ENCODE measurements at places on chromosomes 1 and 21.

GRCh38 chr1:19910650-19911049 lies 12.8 kb downstream of the PLA2G2E start:
- no peak for DNase-seq

DNA sequence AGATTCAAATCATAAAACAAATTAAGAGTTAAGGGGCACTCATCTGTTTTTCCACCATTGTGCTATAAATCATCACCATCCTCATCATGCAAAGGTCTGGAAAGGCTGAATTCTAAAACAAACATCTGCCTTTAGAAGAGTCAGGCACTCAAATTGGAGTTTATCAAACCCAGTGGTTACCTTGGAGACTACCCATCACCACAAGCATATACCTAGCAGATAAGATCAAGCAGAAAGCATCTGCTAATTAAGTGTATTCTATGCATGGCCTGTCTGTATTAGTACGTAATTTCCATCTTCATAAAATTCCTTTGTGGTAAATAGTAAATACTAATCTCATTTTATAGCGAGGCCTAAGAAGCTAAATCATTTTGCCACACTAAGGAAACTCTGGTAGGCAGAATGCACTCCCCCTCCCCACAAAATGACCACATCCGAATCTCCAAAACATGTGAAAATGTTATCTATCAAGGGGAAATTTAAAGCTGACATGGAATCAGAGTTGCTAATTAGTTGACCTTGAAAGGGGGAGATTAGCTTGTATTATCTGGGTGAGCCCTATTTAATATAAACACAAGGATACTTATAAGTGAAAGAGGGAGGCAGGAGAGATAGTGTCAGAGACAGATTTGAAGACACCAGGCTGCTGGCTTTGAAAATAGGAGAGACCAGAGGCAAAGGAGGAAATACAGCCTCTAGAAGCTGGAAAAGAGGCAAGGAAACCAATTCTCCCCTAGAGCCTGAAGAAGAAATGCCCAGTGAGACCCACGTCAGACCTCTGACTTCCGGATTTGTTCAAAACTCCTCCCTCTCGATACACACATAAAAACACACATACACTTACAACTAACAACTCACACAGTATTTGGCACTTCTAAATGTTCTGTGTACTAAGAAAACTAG lies 23.2 kb downstream of the ARID4B start:
- DNase-seq, result no peak

DNA sequence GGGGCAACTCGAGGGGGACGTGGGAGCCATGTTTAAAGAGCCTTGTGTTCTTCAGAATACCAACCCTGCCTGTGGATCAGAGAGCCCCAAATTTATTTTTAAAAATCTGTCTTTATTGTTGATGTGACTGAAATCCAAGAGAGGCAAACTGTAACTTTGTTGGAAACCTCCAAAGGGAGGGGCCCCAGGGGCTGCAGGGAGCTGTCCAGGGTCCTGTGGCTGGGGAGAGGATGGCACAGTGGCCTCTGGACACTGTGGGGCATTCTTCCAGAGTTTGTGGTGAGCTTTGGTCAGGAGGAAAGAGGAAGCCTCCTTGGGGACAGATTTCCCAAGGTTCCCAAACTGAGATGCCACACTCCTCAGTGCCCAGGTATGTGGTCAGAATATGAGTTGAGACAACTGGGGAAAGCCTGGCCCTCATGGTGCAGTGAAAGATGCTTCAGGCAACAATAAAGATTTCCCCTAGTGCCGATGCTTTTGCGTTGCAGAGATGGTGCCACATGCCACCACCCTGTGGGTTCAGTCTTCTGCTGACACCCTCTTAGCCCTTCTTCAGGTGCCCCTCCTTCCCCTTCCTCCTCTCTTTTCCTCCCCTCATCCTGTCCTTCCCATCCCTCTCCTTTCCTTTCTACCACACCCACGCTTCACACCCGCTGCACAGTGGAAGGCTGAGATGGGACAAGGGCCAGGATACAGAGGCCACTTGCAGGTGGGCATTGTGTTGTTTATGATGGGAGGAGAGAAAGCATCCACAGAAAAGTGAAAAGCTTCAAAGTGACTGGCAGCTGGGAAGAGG lies 122.1 kb downstream of the UCK2 start:
- peak; percentile 75 for DNase-seq

- DNase-seq, result no peak
Measured at GRCh38 chr21:33380483-33380998, 22.7 kb upstream of the IFNGR2 start.

DNA sequence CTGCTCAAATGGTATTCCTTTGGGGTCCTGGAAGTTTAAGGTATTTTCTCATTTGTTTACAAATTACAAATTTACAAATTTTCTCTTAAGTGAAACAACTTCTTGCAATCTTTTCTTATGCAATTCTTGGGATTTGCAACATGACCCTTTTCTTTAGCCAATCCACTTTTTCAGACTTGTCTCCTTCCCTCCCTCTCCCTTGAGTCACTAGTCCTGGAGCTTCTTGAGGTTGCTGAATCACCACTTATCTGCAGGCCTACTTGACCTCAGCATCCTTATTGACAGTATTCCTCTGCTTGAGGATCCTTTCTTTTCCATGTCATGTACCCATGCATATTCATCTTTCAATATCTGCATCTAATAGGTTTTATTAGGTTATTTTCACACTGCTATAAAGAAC lies 302.8 kb upstream of the ADAMTS5 start:
- no peak for DNase-seq

DNA sequence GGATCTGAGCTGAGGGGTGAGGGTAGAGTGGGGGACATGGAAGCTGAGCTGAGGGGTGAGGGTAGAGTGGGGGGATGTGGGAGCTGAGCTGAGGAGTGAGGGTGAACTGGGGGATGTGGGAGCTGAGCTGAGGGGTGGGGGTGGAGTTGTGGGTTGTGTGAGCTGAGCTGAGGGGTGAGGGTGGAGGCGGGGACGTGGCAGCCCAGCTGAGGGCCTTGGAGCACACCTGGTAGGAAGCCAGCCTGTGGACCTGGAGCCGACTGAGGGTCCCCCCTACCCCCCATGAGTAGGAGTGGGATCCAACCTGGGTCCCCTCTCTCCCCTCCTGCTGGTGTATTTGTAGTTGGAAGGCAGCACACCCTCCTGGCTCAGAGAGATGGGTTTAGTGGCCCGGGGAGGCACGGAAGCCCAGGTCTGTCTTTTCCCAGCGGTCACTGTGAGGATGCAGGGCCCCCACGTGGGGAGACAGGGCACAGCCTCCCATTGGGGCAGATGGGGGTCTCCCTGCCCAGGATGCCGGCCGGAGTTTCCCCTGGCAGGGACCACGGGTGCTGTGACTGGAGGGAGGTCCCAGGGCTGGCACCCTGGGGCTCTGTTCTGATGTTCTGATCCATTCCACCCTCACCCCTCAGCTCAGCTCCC lies 13.2 kb upstream of the NPHP4 start:
- no peak for DNase-seq

DNA sequence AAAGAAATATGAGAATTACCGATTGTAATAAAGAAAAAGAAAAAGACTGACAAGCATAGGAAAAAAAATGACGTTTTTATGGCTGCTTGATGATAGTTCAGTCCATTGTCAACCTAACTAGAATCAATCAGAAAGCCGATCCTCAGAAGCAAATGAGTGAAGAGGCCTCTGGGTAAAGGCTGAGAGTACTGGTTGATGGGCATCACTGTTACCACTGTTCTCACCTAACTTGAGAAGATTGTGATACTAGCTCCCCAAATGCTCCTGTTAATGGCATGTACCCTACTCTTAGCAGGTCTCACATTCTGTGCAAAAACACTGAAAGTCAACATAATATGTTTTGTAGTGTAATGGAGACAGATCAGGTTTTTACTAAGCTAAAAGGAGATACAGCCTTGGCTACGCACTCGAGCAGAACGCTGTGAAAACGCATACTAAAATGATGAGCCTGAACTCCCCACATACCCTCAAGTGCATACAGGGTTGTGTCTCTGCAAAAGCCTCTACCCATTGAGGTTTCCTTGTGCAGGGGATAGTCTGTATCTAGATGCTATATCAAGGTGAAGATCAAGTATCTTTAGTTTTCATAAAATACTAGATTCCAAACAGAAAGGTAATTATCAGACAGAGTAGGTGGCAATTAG lies 554.6 kb downstream of the SMYD3 start:
- no peak for DNase-seq

DNA sequence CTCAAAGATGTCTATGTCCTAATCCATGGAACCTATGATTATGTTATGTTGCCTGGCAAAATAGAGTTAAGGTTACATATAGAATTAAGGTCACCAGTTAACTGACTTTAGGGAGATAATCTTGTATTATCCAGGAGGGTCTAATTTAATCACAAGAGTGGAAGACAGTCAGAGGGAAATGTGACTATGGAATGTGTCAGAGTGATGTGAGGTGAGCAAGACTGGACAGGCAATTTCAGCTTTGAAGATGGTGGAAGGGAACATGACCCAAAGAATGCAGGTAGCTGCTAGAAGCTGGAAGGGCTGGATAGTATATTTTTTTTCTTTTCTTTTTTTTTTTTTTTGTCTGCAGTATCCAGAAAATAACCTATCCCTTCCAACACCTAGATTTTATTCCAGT lies 241.7 kb upstream of the NEGR1 start:
- DNase-seq, result no peak

GRCh38 chr1:201376464-201377374 lies 761 bp downstream of the TNNT2 start:
- DNase-seq, result peak; percentile 89

GRCh38 chr1:76266762-76267161 lies 192.2 kb downstream of the ST6GALNAC3 start:
- no peak for DNase-seq

DNA sequence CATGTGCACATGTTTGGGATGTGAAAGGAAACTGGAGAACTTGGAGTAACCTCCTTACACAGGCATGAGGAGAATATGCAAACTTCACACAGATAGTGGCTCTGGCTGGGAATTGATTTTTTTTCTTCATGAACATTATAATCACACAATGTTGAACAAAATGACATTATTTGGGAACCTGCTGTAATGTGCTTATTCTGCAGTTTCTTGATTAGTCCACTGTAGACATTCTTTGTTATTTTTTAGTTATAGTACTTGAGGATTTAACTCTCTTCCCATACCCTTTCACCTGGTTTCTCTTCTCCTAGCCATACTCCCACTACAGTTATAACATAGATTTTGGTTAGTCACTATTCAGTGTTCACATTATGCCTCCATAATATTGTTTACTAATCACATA lies 68.3 kb downstream of the ATG4C start:
- DNase-seq, result no peak

DNA sequence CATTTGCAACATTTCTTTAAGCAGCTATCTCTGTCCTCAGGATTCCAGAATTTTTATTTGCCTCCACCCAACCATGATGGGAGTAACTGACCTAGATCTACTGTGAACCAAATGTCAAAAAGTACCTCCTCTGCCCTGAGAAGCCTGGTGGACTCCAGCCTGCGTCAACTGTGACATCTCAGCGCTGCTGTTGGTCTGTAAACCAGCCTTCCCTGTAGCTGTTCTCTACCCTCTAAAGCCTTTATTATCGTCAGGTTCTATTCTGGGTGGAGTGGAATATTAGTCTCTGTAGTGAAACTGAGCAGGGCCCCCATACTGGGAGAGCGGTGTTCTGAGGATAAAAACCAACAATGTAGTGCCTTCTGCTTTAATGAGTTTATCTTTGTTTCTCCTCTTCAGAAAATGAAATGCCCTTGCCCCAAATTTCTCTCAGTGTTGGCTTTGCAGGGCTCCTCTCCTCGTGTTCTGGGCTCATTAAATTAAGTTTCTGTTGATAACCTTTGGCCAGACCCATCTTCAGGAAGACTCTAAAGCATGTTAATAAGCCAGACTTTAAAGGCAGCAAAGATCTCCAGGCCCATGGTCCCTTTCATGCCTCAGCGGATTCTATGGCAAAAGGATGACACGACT lies 223.1 kb upstream of the PLXNA2 start:
- DNase-seq, result no peak

DNA sequence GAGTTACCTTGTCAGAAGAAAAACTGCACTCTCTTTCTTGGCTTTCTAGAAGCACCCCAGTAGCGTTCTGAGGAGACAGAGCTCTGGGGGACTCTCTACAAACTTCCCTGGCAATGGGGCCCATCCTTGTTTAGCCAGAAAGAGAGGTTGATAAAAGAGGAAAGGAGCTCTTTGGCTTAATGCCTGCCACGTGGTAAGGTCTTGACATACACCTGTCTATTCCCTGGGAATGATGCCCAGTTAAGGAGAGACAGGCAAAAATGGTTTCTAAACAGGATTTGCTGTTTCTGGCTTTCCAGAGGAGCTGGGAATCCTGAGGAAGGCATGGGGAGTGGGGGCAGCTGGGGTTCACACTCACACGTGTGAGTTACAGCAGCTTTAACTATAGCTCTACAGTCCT lies 30.2 kb upstream of the IL20 start:
- no peak for DNase-seq

GRCh38 chr1:63363014-63363413 lies 4.4 kb upstream of the ALG6 start:
- no peak for DNase-seq

GRCh38 chr1:22780696-22781095 lies 70.1 kb downstream of the EPHB2 start:
- peak; percentile 66 for DNase-seq

GRCh38 chr1:65799601-65800000 lies 6.9 kb downstream of the PDE4B start:
- no peak for DNase-seq

GRCh38 chr1:174052621-174053020 lies 30.5 kb upstream of the RC3H1 start:
- DNase-seq, result no peak

- DNase-seq, result no peak
Measured at GRCh38 chr1:80639777-80640533, 1160.8 kb upstream of the ADGRL2 start.

DNA sequence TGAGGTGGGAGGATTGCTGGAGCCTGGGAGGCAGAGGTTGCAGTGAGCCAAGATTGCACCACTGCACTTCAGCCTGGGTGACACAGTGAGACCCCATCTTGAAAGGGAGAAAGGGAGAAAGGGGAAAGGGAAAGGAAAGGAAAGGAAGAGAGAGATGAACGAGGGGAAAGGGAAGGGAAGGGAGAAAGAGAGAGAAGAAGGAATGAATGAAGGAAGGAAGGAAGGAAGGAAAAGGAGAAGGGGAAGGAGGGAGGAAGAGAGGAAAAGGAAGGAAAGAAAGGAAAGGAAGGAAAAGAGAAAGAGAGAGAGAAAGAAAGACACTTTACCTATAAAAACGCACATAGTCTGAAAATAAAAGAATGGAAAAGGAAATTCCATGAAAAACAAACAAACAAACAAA lies 18.0 kb downstream of the ZNF695 start:
- DNase-seq, result no peak

- no peak for DNase-seq
Measured at GRCh38 chr1:44707112-44707881, 23.7 kb downstream of the RNU5D-1 start.

DNA sequence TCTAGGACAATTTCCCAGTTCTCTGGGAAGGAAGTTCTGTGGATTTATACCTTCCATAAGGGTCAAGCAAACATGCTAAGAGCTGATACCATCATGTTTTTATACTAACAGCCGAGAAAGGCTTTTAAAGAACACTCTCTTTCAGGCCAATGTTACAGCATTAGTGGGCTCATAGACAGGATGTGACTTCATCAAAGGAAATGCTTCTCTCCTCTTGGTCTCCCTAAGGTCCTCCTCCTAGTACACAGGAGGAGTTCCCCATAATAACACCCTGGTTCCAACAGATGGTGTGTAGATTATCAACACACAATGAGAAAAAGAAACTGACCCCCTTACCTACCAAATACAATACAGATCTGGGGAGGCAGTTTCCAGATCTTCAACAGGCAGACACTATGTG lies 26.7 kb upstream of the GLIS1 start:
- no peak for DNase-seq

GRCh38 chr1:186443638-186444037 lies 17.3 kb downstream of the PDC start:
- DNase-seq, result no peak

- DNase-seq, result no peak
Measured at GRCh38 chr1:240831191-240831631, 219.3 kb upstream of the GREM2 start.
